Daoy (cell line): ENCODE measurements at places on chromosomes 16 and 17.

GRCh38 chr17:83145358-83145738 is 65.9 kb downstream of the METRNL start:
- DNase-seq = no peak

- DNase-seq = no peak
Measured at GRCh38 chr16:79595931-79596450, 4.5 kb downstream of the MAF start.

DNA sequence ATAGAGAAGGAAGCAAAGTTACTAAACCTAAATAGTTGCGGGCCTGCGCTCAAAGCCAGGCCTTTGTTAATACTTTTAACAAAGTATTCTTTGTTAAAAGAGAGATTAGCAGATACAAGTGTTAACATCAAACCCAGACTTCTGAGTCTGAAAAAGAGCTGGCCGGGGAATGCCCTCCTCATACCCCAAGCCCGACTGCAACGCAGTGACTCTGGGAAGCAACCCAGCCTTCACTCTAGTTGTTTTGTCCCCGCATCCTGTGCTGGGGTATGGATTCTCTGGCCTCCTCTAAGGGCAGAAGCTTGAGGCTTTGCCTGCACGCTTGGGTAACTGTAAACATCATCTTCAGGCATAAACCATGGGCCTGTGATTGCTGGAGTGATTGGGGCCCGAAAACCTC is 48.3 kb downstream of the ADCY7 start:
- DNase-seq = no peak

DNA sequence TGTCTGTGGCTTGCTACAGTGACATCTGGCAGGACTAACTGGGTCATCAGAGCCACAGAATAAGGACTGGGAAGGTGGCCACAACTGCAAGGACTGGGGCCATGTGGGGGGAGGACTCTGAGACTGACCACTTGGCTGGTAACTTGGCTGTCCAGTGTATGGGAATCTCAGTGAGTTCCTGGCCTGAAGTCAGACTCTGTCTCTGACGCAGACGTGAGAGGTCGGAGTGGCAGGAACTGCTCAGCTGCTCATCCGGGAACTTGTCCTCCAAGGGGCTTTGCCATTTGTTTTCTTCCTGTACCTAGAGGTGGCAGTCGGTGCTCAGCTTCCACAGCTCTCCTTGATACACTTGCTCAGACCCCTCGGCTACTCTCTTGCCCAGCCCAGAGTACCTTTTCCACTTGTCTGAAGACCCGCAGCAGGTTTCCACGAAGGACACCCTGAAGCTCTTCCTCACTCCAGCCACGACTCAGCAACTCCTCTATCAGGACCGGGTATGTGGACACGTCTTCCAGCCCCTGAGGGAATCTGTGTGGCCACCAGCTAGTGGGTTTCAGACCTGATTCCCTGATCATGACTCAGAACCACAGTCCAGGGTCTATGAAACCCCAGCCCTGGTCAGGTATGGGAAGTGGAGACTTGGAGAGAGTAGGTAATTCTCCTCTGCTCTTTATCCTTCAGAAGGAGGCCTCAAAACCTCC is 7.3 kb upstream of the DPEP3 start:
- DNase-seq = no peak

GRCh38 chr16:13313351-13313750 is 412.0 kb downstream of the SHISA9 start:
- no peak for DNase-seq

DNA sequence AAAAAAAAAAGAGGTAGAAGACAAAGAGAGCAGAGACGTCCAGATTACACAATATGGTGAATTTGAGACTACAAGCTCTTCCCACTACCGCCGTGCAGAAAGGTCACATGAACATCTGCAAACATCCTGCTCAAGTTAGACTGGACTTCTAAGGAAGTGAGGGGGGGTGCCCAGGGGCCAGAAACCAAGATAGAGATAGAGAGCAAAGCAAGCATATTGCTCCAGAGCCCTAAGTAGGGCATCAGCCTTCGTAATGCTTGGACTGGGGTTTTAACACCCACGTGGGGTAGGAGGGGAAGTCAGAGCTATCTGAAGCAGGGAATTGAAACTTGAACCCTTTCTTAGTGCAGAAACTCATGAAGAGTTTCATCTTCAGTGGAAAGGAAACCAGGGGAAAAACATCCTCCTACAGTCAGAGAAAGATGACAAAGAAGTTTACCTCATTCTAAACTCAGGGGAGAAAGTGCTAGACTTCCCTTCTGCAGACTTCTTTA is 8.7 kb downstream of the CLEC19A start:
- peak; percentile 13 for DNase-seq

DNA sequence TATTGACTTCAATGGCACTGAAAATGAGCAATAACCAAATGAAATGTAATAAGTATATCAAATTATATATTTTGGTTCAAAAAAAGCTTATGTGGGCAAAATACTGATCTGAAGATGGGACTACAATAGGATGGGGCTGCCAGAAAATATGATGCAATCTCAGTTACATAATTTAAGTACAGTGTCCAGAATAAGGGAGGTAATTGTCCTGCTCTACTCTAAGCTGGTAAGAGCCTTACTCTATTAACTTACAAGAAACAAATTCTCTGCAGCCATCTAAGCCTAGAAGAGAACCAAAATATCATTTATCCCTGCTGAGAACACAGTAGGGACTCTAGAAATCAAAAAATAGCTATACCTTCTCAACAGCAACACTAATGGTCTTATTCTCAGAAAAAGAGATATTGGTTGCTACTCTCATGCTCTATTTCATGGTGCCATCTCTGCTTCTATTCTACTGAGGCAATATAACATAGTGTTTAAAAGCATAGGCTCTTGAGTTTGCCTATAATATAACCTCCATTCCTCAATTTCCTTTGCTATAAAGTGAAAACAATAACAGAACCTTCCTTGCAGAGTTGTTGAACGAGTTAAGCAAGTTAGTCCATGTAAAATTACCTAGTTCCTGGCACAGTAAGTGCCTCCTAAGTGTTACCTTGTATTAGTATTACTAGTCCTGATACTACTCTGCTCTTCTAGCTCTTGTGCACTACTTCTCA is 19.9 kb downstream of the NQO1 start:
- no peak for DNase-seq
